ENCODE measurements at places on chromosomes 5 and 9.

GRCh38 chr5:34460496-34460895 is 195.6 kb upstream of the RAI14 start:
- no peak for DNase-seq

- DNase-seq = no peak
Measured at GRCh38 chr5:33684496-33685159, 207.2 kb downstream of the ADAMTS12 start.

DNA sequence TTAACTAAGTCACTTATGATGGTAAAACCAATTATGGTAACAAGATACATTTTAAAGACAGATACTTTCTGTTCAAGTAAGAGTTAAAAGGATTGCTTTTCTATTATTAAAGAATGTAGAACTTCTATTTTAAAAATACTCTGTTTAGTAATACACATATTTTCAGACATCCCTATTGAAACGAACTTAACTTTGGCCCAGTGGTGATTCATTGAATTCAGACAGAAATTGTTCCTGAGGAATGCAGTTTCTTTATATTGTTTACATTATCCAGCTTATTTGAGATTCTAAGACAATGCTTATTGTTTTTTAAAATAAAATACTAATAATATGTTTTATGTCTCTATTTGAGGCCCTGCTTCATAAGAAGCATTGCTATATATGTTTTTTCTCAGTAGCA is 816.4 kb downstream of the SEMA5A start:
- no peak for DNase-seq

GRCh38 chr5:31415009-31415923 is 116.6 kb downstream of the DROSHA start:
- no peak for DNase-seq

GRCh38 chr5:79255786-79256557 is 20.0 kb downstream of the JMY start:
- no peak for DNase-seq

DNA sequence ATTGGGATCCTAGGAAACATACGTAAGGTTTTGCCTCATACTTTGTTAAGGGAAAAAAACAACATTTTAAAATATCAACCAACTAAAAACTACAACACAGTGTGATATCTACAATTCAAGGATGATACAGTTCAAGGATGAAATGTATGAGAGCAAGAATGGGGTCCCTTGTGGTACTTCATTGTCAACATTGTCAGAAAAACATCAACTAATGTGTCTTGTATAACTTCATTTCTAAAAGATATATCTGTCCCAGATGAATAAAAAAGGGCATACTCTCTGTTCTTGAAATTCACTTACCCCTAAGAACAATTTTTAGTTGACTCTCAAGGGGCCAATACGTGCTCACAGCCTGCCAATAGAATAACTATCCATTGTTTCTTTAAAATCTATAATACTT is 1250.5 kb downstream of the PTPRD start:
- no peak for DNase-seq

DNA sequence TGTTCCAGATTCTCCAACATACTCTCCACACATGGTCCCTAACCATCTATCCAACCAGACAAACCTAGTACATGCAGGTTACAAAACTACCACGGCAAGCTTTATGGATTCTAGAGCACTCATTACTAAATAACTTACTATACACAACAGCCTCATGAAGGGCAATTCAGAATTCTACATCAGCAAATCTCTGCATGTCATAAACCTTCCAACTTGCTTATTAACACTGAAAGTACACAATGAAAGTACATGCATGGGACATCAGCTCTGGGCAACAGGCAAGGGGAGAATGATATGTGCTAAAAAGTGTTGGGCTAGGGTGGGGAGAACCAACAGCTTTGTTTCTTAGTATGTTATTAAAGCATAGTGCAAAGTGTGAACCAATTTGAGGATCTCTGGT is 70.4 kb downstream of the TLE1 start:
- no peak for DNase-seq

DNA sequence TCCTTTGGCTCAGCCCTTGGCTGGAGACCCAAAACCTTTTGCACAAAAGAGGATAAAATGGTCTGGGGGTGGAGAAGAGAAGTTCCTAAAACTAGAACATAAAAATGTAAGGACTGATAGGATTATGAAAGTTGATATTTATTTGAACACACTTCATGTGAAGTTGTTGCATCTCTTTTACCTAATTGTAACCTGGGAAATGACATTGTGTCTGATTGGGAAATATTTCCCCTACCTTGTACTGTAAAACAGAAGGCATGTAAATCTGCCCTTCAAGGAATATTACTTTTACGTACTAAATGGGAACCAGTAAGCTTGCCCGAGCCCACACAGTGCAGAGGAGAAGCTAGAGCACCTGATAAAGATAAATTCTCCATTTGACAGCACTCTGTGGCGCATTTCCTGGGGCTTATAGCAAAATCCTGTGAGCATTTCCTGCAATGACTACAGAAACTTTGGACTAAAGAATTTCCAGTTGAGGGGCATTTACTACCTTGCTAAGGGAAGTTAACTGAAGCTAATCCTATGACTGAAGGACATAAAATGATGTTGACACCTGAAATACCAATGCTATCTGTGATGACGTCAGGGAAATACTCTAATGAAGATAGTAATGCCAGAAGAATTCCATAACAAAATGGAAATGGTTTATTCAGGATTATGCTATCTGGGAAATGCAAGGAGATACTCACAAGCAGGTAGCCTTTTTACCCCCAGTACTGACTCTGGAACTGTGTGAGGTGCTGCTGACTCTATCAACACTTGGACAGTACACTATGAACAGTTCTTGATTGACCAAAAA is 78.3 kb upstream of the LIFR start:
- DNase-seq = no peak
